ENCODE measurements at places on chromosomes 16 and 17.

- no peak for DNase-seq
These were observed 36.0 kb downstream of the RNF157 start for GRCh38 chr17:76204277-76204676.

- no peak for DNase-seq
These were observed 13.0 kb upstream of the NFATC3 start for GRCh38 chr16:68072038-68072695.

DNA sequence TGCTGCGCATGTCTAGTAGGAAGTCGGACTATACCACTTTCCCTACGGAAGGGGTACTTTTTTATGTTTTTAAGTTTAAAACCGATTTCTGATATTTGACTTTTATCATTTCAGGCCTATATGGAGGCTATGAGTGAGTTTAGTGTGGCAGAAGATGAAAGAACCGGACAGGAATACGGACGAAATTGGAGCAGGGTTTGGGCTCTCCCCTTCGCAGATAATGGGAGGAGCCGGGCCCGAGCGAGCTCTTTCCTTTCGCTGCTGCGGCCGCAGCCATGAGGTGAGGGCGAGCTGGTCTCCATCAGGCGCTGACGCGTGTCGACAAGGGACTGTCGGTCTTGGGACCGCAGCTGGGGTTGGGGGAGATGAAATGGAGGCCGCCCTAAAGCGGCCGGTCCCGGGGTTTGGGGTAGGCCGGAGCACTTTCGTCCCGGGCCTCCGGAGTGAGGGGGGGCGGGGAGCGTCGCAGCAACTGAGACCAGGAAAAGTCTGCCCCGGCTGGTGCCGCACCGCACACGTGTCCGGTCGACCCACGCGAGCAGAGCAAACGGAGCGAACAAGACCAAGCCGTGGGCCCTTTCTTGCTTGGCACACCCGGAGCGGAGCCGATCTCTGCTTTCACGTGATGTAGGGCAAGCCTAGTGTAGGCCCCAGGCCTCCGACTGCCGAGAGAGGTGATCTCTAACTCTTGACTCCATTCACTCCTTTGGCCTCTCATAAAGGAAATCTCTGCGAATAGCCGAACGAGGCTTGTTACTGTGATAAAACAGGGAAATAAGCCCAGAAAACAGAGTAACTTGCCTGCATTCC is at the start of gene RPL19:
TSS of gene RPL19 (plus strand) at position 214 of the 810 bp plus-strand sequence. CDS start at position 276, 62 bp downstream.
- DNase-seq: peak; percentile 69

GRCh38 chr16:85676466-85676865 is 12.3 kb downstream of the GINS2 start:
- DNase-seq: no peak

DNA sequence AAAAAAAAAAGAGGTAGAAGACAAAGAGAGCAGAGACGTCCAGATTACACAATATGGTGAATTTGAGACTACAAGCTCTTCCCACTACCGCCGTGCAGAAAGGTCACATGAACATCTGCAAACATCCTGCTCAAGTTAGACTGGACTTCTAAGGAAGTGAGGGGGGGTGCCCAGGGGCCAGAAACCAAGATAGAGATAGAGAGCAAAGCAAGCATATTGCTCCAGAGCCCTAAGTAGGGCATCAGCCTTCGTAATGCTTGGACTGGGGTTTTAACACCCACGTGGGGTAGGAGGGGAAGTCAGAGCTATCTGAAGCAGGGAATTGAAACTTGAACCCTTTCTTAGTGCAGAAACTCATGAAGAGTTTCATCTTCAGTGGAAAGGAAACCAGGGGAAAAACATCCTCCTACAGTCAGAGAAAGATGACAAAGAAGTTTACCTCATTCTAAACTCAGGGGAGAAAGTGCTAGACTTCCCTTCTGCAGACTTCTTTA is 8.7 kb downstream of the CLEC19A start:
- no peak for DNase-seq

GRCh38 chr17:43092901-43093300 is 32.3 kb downstream of the BRCA1 start:
- DNase-seq: no peak

- DNase-seq: no peak
These were observed 18.4 kb upstream of the STAC2 start for GRCh38 chr17:39244016-39244599.

- DNase-seq: no peak
These were observed 90.9 kb downstream of the SPAG9 start for GRCh38 chr17:51029568-51030463.

GRCh38 chr16:49806446-49806845 is 49.5 kb downstream of the ZNF423 start:
- no peak for DNase-seq

DNA sequence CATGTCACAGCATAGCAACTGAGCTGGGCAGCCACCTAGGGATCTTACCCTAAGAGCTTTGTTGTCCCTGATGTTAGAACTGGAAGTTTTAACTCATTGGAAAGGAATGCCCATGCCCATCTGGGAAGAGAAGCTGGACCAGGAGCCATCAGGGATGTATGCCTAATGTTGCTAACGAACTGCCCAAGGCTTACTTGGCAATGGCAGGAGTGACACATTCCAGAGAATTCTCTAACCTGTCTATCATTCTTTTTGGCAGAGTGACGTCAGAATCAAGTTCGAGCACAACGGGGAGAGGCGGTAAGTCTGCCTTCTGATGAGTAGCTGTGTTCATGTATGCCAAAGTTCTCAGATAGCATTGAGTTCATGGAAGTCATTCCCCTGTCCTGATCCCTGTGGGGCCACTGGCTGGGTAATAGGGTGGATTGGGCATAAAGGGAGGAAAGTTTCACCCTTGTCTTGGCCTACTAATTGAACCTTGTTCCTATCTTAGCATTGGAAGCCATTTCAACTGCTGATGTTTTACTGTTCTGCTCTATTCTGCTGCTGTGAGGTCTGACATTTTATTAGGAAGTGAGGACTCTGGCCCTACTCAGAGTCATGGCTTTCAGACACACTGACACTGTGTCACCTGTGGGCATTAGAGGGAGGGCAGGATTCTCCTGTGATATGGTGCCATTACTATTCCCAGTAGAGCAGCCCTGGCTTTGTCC is 23.7 kb downstream of the MAP3K3 start:
- no peak for DNase-seq

- DNase-seq: no peak
These were observed 2.3 kb upstream of the WFIKKN1 start for GRCh38 chr16:628321-629061.

DNA sequence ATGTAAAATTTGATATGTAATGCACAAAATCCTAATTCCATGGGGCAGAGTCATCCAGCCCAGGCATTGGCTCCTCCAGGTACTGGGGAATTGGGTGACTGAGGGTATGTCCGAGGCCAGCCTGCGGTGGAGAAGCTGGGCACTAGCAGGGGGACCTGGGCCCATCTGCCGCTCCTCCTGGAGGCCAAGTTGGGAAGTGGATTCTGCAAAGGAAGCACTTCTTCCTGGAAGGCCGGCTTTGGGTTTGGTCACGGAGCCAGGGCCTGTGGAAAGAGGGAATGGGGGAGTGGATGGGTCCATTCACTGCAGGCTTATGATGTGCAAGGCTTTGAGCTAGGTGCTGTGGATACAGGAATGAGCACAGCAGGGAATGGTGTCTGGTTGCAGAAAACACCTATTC is 85.8 kb downstream of the GNAO1 start:
- no peak for DNase-seq

DNA sequence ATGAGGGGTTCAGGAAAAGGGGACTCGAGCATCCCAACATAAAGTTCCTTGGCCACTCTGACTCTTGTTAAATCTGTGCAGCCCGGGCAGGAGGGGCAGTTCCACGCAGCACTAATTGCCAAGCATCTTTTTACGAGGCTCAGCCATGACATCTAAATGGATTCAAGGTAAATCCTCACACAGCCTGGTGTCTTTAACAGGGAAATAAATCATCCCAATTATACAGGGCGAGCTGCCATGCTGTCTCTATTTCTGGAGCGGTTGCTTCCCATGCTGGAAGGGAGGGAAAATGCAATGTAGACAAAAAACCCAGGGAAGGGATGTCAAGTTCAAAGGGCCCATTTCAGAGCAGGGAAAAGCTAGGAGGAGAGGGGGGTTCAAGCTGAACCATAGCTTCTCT is 110.0 kb downstream of the GAS7 start:
- no peak for DNase-seq

DNA sequence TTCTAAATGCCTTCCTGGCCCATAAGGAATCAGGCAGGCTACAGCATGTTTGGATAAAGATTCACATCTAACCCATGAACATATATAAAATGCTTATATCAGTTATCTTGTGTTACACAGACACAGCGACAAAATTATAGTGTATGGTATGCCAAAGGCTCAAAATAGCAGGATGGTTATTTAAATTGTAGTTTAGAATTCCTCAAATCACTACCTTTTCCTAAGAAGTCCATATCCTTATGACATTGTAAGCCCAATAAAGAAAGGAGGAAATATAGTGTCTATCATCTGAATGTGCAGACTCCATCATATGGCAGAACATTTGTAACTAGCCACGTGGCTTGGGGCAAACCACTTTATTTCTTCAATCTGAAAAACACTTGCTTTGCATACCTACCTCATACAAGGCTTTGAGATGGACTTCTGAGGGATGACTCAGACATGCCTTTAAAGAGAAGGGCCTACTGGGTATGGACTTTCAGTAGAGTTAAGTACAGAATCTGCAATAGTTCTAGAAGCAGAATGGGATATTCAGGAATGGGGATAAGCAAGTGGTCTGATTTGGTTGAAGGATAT is 12.1 kb upstream of the DHX8 start:
- no peak for DNase-seq

DNA sequence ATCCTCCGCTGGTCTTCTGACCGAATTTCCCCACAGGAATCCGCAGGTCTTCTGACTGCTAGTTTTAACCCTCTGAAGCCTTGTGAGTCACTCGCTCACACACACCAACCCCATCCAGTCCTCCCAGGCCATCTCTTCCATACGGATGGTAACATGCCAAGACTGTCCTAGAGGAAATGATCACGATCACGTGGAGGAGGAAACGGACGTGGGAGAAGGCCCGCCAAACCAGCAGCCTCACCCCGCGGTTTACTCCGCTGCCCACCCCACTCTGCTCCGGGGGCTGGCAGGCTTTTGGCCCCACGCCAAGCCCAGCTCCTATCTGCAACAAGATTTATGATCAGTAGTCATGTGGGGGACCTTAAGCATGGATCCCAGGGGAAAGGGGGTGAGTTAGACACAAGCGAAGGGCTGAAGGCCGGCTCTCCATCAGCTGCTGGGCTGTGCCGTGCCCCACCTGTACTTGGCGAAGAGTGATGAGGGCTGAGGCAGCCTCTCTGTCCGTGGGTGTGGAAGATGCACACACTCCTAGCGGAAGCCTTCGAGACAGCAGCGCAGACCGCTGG is 1.5 kb upstream of the FAAP100 start:
- no peak for DNase-seq

GRCh38 chr16:50025537-50025931 is 509 bp downstream of the CNEP1R1 start:
- peak; percentile 3 for DNase-seq

DNA sequence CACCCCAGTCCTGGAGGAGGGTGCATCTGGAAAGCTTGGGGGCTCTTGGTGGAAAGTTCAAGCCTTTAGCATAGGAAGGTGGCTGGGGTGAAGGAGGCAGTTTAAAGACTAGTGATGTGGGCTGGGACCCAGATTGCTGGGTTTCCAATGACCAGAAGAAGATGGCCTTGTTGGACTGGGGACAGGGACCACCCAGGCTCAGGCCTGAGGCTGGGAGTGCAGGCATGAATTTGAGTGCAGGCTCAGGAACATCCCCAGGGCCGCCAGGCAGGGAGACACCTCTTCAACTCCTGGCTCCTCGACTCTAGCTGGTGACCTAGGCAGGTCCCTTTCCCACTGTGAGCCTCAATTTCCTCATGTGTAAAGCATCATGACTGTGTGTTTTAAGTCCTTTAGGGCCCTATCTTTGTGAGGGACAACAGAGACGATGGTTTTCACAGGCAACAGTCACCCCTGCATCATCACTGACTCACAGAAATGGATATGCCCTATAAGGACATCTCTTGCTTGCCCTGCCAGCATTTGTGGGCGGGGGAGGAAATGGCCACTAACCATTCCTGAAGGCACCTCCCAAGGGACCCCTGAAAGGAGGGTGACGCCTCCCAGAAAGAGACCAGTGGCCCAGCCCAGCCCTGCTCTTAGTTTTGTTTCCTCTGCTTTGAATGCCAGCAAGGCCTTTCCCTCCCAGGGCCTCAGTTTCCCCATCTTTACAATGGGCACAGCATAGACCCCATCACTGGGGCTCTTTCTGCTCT is 11.1 kb downstream of the NLRC5 start:
- DNase-seq: no peak

DNA sequence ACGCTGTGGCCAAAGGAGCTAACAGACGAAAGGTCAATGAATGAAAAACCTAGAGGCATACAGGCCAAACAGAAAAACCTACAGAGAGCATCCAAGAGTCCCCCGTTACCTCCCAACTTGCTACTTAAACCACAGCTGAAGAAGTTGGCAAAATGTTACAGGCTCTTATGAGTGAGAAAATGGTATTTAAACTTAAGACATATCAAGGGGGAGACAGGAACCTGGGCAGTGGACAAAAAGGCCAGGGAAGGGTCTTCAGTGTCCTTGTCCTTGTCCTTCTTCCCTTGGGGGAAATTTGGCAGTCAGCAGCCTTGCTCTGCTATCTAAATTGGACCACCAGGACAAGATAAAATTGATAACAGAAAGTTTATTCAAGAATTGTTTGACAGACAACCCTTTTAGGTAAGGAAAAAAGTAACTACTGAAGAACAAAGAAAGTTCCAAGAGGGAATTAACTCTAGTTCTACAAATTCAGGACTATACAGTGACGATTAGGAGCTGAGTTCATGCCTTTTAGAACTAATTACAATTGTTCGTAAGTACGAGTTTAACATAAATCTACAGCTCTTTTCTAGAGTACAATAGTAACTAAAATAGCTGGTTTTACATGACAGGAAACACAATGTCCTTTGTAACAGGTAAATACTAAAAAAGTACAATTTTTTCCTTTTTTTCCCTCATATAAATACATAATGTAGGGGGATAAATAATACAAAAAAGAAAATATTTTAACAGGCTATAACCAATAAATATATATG is 3.8 kb upstream of the HOXB2 start:
- no peak for DNase-seq
